ENCODE measurements at places on chromosomes 6 and 20.

DNA sequence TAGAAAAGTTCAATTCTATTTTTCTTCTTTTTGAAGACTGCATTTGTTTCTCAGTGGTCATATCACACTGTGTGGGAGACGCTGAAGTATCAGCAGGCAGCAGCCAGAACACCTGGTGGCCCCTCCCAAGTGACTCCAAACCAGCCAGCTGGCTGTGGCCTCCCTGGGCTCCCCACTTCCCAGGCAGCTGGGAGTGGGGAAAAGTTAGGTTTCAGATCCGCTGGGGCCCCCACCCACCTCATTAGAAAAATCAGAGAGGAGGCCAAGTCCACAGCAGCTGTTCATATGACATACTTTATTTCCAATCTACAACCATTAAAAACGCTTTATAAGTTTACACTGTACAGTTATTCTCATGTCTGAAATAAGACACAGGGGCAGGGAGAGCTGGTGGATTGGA, 3.6 kb upstream of the DSN1 start:
- DNase-seq: no peak

DNA sequence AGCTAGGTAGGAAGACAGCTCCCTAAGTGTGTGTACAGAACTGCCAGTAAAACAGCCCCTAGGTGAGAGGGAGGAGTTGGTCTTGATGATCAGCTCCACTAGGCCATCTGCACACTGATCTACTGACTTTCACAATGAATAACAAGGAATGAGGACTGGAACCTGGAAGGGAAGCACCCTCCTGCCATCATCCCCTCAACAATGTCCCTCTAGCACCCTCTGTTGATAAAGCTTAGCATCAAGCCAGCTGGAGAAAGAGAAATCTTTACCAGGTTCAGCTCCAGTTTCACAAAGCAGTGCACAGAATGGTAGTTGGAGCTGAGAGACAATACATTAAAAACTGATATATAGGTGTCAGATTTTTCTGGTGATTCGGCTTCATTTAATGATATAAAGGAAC, 57.2 kb upstream of the IRAK1BP1 start:
- no peak for DNase-seq

- DNase-seq: no peak
These were observed 36.7 kb downstream of the SRC start for GRCh38 chr20:37382482-37383120.

GRCh38 chr6:25297823-25298522, 18.8 kb downstream of the CARMIL1 start:
- DNase-seq: no peak

GRCh38 chr6:54020334-54020733, 90.9 kb upstream of the MLIP start:
- no peak for DNase-seq

- DNase-seq: no peak
These were observed 5.0 kb downstream of the FAM184A start for GRCh38 chr6:119073307-119074051.

GRCh38 chr6:112557961-112558360, 210.8 kb downstream of the RFPL4B start:
- DNase-seq: no peak

GRCh38 chr20:17661121-17661744, 20.8 kb downstream of the RRBP1 start:
- no peak for DNase-seq

GRCh38 chr20:19875376-19876221, 117.5 kb downstream of the RIN2 start:
- DNase-seq: no peak

GRCh38 chr20:57173986-57174385, 92.5 kb downstream of the BMP7 start:
- DNase-seq: no peak

DNA sequence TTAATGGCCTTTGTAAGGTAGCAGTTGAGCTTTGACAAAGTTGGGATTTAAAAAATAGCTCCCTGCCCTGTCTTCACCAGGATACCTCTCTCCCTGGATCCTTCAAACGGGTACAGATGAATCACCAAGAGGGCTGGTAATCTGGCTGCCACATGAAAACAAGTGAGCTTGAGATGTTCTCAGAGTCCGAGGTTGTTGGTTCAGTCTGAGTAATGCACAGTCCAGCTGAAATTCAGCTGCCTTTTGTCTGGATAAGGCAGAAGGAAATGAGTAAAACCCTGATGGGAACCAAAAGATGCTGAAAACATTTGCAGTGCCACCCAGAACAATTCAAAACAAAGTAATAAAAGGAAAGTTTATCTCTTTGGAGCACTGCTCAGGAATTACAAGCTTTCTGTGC, 86.8 kb downstream of the GJA1 start:
- DNase-seq: no peak

GRCh38 chr20:665276-665675, 10.3 kb downstream of the SCRT2 start:
- DNase-seq: no peak

DNA sequence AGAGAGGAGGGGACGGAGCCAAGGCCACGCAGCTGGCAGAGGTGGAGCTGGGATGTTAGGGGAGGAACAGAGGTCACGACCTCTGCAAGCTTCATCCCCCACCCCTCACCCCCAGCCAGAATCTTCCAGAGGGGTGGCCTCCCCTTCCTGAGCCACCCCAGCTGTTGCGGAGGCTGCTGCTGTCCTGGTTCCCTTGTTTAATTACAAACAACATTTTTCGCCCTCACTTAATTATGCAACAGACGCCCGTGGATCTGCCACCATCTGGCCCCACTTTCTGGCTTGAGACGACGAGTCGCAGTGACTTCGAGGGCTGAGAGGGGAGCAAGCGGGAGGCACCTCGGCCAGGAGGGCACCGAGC, 153.7 kb upstream of the PTPN1 start:
- DNase-seq: no peak

DNA sequence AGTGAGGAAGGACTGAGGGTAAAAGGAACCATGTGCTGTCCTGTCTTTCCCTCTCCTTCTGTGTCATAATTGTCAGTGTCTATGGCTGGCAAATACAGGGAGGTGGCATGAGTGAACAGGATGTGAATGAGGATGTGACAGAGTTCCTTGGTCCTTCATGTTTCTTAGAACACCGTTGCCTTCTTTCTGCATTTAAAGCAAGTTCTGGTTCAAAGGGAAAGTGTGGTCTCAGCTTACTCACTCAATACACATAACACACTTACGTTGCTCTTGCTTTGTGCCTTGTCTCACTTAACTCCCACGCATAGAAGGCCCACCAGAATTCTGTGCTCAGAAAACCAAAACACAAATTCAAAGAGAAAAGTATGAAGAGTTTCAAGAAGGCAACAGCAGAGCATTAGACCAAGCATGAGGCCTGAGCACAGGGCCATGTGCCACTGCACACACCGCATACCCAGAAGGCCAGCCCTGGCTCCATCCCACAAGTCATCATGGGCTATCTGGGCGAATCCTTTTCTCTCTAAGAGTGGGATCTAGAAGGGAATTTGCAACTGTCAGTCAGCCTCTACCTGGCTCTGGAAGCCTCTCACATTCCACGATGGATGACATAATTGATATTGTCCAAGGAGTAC, 38.9 kb upstream of the SAYSD1 start:
- DNase-seq: no peak

- no peak for DNase-seq
These were observed 19.8 kb downstream of the MANBAL start for GRCh38 chr20:37309290-37309689.

DNA sequence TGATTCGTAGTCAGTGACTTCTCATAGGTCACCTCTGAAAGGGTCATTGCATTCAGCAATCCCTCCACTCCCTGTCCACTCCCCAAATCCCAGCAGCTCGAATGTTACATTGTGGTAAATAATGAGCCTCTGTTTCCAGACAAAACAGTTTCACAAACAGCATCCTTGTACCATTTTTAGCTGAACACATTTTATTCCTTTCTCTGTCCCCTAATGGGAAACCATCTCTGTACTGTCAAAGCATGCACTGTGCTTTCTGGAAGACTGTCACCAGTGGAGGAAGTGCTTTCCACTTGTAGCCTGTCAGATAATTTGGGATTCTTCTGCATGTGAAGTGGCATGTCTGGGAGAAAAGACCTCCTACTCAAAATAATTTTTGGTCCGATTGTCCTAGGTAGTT, 82.0 kb downstream of the SLC35F1 start:
- no peak for DNase-seq

- DNase-seq: no peak
These were observed 27.6 kb upstream of the HACE1 start for GRCh38 chr6:104887350-104887749.

DNA sequence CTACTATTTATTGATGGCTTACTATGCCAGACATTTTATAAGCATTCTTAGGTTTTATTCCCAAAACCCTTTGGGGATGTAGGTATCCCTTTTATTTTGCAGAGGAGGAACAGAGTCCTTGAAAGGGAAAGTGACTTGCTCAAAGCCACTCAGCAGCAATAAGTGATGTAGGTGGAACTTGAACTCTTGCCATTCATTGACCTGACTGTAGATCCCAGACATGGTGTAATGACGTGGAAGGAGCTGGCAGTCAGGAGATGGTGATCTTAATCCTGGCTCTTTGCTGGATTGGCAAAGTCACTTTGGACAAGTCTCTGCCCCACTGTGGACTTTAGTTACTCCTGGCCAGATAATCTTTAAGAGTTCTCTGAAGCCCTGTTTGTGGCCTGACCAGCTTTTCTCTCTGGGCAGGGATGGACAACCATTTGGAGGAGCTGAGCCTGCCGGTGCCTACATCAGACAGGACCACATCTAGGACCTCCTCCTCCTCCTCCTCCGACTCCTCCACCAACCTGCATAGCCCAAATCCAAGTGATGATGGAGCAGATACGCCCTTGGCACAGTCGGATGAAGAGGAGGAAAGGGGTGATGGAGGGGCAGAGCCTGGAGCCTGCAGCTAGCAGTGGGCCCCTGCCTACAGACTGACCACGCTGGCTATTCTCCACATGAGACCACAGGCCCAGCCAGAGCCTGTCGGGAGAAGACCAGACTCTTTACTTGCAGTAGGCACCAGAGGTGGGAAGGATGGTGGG, 1.6 kb downstream of the DBNDD2 start:
- DNase-seq: no peak

- no peak for DNase-seq
These were observed 96.7 kb upstream of the NUP153 start for GRCh38 chr6:17803409-17803808.

DNA sequence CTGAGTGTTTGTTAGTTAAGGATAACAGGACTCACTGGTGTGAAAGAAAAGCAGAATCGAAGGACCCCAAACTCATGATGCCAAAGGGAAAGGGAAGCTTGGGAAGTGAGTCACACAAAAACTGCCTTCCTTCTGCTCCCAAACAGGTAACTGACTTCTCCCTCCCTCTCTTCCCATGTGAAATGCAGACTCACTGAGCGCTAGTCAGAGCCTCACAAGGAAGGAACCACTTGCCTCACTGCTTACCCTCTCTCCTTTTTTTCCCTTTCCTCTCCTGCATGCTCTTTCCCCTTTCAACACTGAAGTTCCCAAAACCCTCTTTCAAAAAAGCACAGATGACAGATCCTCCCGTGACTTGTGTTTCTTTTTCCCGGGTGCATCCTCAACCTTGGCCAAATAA, 56.4 kb downstream of the LYRM4 start:
- DNase-seq: no peak

DNA sequence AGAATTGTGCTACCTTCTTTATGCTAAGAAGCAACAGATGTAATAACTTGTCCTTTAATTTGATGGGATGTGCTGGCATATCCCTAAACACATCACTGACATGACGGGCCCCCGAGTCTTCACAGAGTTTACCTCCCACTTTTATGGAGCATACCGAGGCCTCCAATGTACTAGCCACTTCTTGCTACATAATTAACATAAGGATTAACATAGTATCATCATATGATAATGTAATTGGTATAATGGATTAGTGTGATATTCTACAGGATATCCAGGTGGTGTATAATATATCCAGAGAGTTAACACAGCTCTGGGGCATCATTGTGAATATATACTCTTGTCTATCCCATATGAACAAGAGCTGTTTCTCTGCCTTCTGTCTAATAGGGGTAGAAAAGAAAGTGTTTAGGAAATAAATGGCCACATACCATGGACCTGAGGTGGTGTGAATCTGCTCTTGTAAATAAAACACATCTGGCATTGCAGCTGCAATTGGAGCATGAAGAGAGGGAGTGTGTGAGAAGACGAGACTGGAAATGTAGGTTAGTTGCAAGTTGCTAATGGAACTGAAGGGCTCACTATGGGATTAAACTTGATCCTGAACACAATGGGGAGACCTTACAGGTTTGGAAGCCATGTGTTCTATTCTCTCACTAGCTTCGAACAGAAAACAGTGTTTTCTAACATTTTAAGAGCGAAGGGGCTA, 102.3 kb downstream of the IYD start:
- DNase-seq: no peak

DNA sequence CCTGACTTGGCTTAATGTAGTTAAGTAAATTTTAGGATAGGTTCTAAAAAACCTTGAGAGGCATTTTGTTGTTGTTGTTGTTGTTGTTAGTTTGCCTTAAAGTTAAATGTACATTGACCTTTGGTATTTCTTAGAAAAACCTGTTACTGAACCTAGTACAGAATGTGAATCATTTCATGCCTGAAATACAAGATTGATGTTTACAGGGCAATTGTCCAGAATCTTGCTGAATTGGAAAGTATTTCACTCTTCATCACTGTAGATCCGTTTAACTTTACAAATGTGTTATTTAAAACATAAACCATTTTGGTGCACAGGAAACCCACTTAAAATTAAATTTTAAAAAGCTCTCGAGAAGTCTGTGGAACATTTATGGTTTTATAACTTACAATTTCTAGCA, 75.0 kb downstream of the CEP57L1 start:
- DNase-seq: no peak

DNA sequence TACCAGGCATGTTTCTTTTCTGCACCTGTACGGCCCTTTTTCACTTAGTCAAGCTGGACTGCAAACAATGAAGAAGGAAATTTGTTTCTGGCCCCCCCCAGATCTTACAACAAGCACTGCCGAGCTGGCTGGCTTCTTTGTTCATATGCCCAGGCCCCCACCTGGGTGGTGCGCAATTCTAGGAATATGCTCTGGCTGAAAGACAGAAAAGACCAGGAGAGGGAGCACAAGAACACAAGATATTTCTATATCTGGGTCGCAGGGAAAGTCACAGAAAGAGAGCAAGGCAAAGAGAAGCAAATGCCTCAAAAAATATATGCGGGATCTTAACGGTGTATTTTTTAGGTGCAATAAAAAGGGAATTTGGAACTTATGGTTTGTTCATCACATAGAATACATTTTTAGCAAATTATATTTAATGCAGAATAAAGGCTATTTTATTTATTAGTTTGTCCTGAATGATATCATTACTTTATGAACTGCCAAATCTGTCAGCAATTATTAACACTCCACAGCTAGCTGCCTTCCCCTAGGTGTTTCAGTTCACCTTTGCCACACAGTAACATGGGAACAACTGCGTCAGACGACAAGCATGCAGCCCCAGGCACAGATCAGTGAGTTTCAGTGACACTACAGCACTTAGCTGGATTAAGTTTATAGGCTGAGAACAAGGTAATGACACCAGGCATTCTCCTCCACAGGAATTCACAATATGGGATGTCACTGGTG, 76.5 kb downstream of the GJA10 start:
- no peak for DNase-seq

DNA sequence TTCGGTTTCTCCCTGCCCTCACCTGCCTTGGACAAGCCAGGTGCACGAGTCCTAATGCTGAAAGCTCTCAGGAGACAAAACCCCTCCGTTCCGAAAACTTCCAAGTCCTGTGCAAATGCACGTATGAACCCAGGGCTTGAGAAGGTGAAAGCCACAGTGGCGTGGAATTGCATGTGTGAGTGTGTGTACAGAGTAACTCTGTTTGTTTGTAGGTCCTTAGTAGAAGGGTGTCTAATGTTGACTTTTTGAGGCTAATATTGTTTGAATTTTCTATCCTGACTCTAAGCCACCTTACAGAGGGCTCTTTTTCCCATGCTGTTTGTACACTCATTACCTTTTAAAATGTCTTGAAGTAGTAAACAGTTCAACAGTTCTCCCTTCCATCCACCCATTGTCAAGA, 129.1 kb downstream of the FOXA2 start:
- no peak for DNase-seq

Measured in activated naive CD4-positive, alpha-beta T cell (primary cell).